Mesothelial cell of epicardium (in vitro differentiated cells): ENCODE measurements at places on chromosomes 6 and 20. TPM values are rescaled to one million over a fixed set of nuclear protein-coding genes. Genes with fewer than 3 reads are reported as not detected.
A peak's percentile ranks its signal among the peaks of the same experiment; 100 is the strongest.

ZBP1 gene
- total RNA-seq, result not detected in 3 replicates

MYO6 gene
- total RNA-seq, result 69.1 to 70.0 TPM (median 69.5 TPM) in 3 replicates

HLA-DQB2 gene
- not detected in 3 replicates for total RNA-seq

CYP39A1 gene
- total RNA-seq, result 6.1 to 6.9 TPM (median 6.3 TPM) in 3 replicates

CITED2 gene
- 85.0 to 92.9 TPM (median 91.1 TPM) in 3 replicates for total RNA-seq

GJA1 gene
- 125 to 140 TPM (median 136 TPM) in 3 replicates for total RNA-seq

RIN2 gene
- 57.9 to 63.1 TPM (median 59.4 TPM) in 3 replicates for total RNA-seq

DNA sequence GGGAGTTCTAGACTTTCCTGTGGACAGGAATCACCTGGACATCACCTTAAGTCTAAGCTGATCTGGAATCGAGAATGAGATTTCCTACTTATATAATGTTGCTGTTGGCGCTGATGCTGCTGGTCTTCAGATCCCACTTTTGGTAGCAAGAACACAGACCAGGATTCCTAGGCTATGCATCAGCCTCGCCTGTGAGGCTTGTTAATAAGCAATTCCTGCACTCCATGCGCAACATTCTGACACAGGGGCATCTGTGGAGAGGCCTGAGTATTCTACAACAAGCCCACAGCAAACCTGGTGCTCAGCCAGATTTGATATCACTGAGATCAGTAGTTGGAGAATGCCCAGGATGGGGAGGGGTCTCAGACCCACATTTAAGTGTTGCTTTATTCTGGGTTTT is 52.0 kb upstream of the TRIM26 start:
- no peak for DNase-seq
- H3K4me3 ChIP-seq, result no peak overlapping the region
- H3K27me3 ChIP-seq, result peaks cover 2% of the 10 kb centered on the region
- H3K27ac ChIP-seq, result no peak overlapping the region
- H3K36me3 ChIP-seq, result peaks cover 7% of the 10 kb centered on the region

DNA sequence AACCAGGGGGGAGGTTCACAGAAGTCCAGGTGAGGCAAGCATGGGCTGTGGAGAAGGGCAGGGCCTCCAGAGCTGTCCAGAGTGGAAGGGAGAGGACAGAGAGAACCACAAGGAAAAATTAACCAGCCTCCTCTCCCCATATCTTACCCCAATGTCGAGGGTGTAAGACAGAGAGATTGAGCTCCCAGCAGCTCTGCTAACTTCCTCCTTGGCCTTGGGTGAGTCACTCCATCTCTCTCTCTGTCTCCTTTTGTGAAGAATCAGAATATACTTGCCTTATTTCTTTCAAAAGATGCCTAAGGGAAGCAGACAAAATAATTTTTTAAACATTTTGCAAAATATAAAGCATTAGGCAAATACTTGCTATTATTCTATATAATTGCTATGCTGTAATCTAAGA is 58.3 kb upstream of the IYD start:
- H3K4me3 ChIP-seq, result no peak overlapping the region
- H3K36me3 ChIP-seq, result no peaks in the 10 kb centered on the region
- H3K27me3 ChIP-seq, result peaks cover 33% of the 10 kb centered on the region

- H3K27ac ChIP-seq, result no peak overlapping the region
- no peak for DNase-seq
Observed at GRCh38 chr20:50555662-50556061, 45.5 kb downstream of the PTPN1 start.

DNA sequence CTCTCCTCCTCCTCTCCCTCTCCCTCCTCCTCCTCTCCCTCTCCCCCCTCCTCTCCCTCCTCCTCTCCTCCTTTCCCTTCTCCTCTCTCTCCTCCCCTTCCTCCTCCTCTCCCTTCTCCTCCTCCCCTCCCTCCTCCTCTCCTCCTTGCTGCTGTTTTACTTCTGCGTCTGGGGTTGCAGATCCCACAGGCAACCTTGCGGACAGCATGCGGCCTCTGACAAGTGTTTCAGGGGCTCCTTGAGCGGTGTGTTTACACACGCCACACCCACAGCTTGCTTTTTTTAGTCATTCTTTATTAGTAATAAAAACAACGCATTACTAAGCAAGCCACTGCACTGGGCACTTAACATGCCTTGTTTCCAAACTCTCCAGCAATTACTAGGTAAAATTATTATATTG is 81.9 kb downstream of the TFAP2C start:
- no peak for DNase-seq
- H3K4me3 ChIP-seq, result no peak overlapping the region
- peak overlapping the region; percentile 88 for H3K27ac ChIP-seq

- no peak for DNase-seq
- H3K27ac ChIP-seq, result peak overlapping the region; percentile 30
- H3K36me3 ChIP-seq, result peaks cover 5% of the 10 kb centered on the region
- H3K4me1 ChIP-seq, result peaks cover 32% of the 10 kb centered on the region
- no peak overlapping the region for H3K4me3 ChIP-seq
- no peaks in the 10 kb centered on the region for H3K27me3 ChIP-seq
Observed at GRCh38 chr6:75532521-75532920, 38.9 kb upstream of the FILIP1 start.

- peaks cover 8% of the 10 kb centered on the region for H3K4me1 ChIP-seq
- H3K4me3 ChIP-seq, result no peak overlapping the region
- H3K27me3 ChIP-seq, result no peaks in the 10 kb centered on the region
- no peaks in the 10 kb centered on the region for H3K36me3 ChIP-seq
- no peak overlapping the region for H3K27ac ChIP-seq
Observed at GRCh38 chr20:24560571-24561491, 91.4 kb downstream of the SYNDIG1 start.

DNA sequence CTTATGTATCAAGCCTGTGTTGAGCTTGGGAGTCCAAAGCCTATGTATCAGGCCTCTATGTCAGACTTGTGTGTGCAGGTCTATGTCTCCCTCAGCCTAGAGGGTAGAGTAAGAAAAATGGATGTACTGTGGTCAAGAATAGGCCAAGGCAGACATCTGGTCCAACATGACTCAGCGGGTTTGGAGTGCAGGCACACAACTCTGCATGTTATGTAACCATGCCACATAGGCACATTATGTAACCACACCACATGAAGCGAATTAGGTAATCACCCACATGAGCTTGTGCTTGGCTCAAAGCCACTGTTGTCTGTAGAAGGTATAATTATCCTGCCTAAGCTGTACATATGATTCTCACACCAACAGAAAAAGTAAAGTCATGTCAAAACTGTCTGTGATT is 1190.5 kb upstream of the EYS start:
- no peak overlapping the region for H3K27ac ChIP-seq
- H3K4me1 ChIP-seq, result no peaks in the 10 kb centered on the region
- H3K27me3 ChIP-seq, result no peaks in the 10 kb centered on the region
- no peak for DNase-seq
- no peak overlapping the region for H3K4me3 ChIP-seq

DNA sequence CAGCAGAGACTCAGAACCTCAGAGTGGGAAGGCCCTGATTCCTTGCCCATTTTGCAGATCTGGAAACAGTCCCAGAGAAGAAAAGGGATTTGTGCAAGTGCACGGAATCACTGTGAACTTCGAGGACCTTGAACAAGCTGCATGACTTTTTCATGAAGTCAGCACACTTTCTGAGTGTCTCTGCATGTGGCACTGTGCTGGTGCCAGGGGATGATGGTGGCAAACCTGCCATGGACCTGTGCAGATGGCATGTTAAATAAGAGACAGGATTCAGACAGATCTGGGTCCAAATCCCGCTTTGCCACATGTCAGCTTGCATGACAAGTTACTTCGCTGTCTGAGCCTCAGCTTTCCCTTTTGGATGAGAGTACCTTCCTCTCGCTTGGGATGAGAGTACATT is 26.8 kb downstream of the ZNF831 start:
- DNase-seq, result no peak
- no peak overlapping the region for H3K4me3 ChIP-seq
- H3K4me1 ChIP-seq, result no peaks in the 10 kb centered on the region
- peaks cover 27% of the 10 kb centered on the region for H3K27me3 ChIP-seq
- H3K27ac ChIP-seq, result no peak overlapping the region

DNA sequence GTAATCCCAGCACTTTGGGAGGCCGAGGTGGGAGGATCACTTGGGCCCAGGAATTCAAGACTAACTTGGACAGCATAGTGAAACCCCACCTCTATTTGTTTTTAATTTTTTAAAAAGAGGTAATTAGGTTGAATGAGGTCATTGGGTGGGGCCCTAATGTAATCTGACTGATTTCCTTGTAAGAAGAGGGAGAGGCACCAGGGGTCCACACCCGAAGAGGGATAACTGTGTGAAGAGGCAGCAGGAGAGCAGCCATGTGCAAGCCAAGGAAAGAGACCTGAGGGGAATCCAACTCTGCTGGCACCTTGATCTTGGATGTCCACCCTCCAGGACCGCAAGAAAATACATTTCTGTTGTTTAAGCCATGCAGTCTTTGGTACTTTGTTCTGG is 63.4 kb downstream of the QRSL1 start:
- H3K27me3 ChIP-seq, result no peaks in the 10 kb centered on the region
- DNase-seq, result no peak
- H3K27ac ChIP-seq, result no peak overlapping the region
- peaks cover 10% of the 10 kb centered on the region for H3K4me1 ChIP-seq

GRCh38 chr6:5786969-5787720 is 219.6 kb downstream of the NRN1 start:
- DNase-seq, result no peak
- H3K36me3 ChIP-seq, result no peaks in the 10 kb centered on the region
- no peak overlapping the region for H3K27ac ChIP-seq
- H3K27me3 ChIP-seq, result peaks cover 76% of the 10 kb centered on the region
- H3K4me1 ChIP-seq, result peaks cover 5% of the 10 kb centered on the region

GRCh38 chr20:49420811-49421295 is 61.6 kb downstream of the KCNB1 start:
- H3K4me1 ChIP-seq, result no peaks in the 10 kb centered on the region
- no peaks in the 10 kb centered on the region for H3K36me3 ChIP-seq
- no peak overlapping the region for H3K27ac ChIP-seq
- DNase-seq, result no peak
- H3K27me3 ChIP-seq, result peaks cover 35% of the 10 kb centered on the region
